ENCODE measurements at places on chromosomes 6 and 20.

DNA sequence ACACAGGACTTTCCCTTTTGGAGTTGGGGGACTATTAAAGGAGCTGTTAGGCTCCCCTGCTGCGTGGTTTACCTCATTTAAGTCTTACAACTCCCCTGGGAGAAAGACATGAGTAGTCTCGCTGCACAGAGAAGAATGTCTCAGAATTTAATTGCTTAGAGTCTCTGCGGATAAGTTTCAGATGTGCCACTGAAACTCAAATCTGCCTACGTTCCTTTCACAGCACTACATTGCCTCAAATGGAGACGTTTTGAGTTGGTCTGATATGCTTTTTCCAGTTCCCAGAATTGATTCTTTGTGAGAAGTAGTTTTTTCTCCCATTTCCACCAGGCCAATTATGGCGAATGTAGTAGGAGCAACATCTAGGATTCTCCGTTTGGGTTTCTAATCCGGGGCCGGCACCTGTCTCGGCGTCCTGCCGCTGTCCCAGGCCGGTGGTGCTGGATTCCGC, 532 bp upstream of the SLC35F1 start:
- DNase-seq = peak; percentile 11

GRCh38 chr6:168517742-168518347, 76.9 kb downstream of the SMOC2 start:
- DNase-seq = no peak

GRCh38 chr6:111361648-111362047, 121.4 kb downstream of the REV3L start:
- DNase-seq = peak; percentile 44

DNA sequence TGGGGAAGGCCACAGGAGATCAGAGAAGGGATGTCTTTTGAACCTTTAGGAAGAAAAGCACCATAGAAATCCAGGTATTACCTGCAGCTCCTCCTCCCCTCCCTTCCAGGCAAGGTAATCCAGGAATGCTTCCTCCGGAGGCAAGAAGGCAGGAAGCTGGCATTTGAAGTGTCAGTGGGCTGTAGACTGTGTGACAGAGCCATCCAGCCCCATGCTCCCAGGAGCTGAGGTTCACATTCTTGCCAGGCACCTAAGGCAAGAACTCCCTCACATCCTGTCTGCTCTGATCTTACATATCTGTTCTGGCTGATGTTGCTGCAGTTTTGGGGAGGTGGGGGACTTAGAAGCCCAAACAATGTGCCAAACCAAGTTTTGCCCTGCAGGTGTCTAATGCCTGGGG, 27.8 kb upstream of the SCUBE3 start:
- DNase-seq = no peak

- no peak for DNase-seq
These were observed 692.8 kb downstream of the EPM2A start for GRCh38 chr6:145042559-145042958.

- peak; percentile 99 for DNase-seq
These were observed 568.9 kb upstream of the CITED2 start for GRCh38 chr6:139943391-139943790.

DNA sequence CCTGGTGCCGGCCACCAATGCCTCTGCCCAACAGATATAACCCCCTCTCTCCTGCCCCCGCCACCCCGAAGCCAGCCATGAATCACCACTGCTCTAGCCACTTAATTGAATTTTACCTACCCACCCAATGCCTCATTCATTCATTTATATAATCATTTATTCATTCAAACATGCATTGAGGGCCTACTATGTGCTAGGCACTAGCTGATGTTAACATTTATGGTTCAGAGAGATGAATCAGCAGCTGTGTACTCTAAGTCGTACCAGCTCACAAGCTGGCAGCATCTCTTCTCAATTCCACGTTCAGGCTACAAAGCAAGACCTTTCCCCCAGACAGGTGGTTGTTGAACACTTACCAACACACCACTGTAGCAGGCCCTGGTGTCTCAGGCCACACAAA, 12.9 kb upstream of the MDGA1 start:
- DNase-seq = no peak

GRCh38 chr20:21373436-21373835, 23.9 kb downstream of the NKX2-4 start:
- DNase-seq = no peak

DNA sequence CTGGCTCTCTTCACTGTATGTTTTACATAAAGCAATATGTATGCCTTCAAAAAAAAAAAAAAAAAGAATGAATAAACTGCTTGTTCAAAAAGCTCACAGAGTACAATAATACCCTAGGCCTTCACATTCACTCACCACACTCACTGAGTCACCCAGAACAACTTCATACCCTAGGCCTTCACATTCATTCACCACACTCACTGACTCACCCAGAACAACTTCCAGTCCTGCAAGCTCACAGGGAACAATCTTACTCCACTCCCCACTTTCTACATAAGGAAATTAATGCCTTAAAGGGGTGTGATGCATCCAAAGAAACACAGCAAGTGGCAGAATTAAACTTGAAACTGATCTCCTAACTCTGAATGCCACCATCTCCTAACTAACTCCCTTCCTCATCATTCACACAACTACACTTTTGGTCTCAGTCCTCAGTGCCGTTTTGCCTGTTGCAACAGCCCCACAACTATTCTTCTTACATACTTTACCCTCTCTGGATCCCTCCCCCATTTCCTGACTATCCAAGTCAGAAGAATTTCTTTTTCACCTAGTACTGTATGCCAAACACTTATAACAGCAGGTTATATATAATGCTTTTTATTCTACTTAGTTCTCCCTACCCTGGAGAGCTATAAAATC, 34.2 kb downstream of the NHSL1 start:
- peak; percentile 96 for DNase-seq

DNA sequence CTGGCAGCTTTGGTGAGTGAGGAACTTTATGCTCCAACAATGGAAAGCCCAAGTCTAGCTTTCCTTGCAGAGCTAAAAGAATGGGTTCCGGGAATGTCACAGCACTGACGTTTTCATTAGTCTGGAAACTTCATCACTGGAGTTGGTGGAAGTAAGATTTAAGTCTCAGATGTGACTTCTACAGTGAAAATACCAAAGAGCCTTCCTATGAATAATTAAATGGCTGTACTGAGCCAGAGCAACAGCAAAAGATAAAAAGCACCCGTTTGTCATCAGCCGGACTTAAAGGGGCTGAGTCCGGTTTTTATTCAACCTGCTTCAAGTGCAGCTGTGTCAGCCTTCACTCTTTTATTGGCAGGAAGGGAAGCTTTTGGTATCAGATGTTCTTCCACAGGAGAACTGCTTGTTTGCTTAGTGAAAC, 46.5 kb upstream of the SHLD1 start:
- DNase-seq = no peak

GRCh38 chr6:155264693-155265320, 994 bp downstream of the CLDN20 start:
- peak; percentile 48 for DNase-seq

GRCh38 chr20:40933758-40934157, 94.9 kb upstream of the TOP1 start:
- DNase-seq = no peak

Measured in fibroblast of skin of right quadriceps (primary cell).